Activated CD8-positive, alpha-beta T cell treated with anti-CD3 and anti-CD28 coated beads, Interleukin-2, amount 10 ng/mL, durations not matched to agents 7 days and 5 days (primary cell): ENCODE measurements at places on chromosomes 12 and 14. TPM values are rescaled to one million over a fixed set of nuclear protein-coding genes. Genes with fewer than 3 reads are reported as not detected.

- H3K27me3 ChIP-seq = no peaks in the 10 kb centered on the region
- H3K36me3 ChIP-seq = no peaks in the 10 kb centered on the region
- H3K4me3 ChIP-seq = no peak overlapping the region
- no peaks in the 10 kb centered on the region for H3K4me1 ChIP-seq
- no peak overlapping the region for H3K27ac ChIP-seq
Measured at GRCh38 chr14:22428700-22429291, 160.2 kb downstream of the DAD1 start.

DNA sequence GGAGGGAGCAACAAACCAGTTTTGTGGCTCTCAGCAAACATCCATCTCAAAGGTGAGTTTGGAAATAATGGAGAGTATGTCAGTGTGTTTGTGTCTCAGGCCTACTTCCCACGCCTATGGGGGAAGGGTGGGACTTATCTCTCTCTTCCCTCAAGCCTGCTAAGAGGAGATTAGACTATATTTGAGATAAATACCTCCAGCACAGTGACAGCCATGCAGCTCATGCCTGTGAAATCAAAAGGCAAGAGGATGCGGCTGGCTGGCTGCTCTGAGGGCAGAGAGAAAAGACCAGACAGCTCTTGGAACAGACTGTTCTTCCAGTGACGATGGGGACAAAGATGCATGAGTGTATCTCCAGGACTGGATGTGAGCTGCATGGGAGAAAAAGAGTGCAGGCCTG lies 14.7 kb upstream of the POC1B start:
- no peak overlapping the region for H3K4me3 ChIP-seq
- H3K36me3 ChIP-seq = no peaks in the 10 kb centered on the region
- no peaks in the 10 kb centered on the region for H3K27me3 ChIP-seq
- no peak for DNase-seq

- H3K4me1 ChIP-seq = no peaks in the 10 kb centered on the region
- H3K27ac ChIP-seq = no peak overlapping the region
- H3K36me3 ChIP-seq = peaks cover 10% of the 10 kb centered on the region
- peak; percentile 34 for DNase-seq
- H3K27me3 ChIP-seq = no peaks in the 10 kb centered on the region
Measured at GRCh38 chr14:74290415-74290814, 12.3 kb downstream of the ABCD4 start.

DNA sequence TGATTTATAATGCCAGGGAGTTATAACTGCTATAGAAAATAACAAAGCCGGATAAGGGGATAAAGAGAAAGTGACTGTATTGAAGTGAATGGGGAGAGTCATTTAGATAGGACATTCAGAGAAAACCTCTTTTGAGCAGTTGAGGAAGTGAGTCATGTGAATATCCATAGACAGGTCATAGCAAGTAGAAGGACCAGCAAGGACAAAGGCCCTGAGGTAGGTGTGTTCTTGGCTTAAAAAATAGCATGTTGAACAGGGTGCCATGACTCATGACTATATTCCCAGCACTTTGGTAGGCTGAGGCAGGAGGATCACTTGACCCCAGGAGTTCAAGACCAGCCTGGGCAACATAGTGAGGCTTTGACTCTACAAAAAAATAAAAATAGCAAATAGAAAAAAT lies 51.5 kb upstream of the RAP1B start:
- H3K4me3 ChIP-seq = no peak overlapping the region
- no peak overlapping the region for H3K27ac ChIP-seq
- DNase-seq = no peak

DNA sequence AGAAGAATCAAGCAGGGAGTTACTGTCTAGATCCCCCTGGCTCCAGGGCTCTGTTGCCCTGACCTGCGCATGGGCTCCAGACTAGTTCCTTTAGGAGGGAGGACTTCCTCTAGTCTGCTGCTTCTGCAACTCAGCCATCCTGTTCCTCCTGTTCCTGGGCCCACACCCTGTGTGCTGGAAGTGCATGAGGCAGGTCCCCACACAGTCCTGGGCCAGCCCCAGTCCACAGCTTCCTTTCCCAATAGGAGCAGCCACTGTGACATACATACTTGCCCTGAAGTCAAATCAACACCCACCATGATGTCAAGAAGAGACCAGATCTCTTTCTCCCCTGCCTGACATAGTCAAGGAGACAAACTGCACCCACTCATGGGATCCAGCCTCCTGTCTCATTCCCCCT lies 1.3 kb downstream of the SDR9C7 start:
- no peaks in the 10 kb centered on the region for H3K36me3 ChIP-seq
- peaks cover 2% of the 10 kb centered on the region for H3K4me1 ChIP-seq
- peaks cover 5% of the 10 kb centered on the region for H3K27me3 ChIP-seq
- H3K4me3 ChIP-seq = no peak overlapping the region

DNA sequence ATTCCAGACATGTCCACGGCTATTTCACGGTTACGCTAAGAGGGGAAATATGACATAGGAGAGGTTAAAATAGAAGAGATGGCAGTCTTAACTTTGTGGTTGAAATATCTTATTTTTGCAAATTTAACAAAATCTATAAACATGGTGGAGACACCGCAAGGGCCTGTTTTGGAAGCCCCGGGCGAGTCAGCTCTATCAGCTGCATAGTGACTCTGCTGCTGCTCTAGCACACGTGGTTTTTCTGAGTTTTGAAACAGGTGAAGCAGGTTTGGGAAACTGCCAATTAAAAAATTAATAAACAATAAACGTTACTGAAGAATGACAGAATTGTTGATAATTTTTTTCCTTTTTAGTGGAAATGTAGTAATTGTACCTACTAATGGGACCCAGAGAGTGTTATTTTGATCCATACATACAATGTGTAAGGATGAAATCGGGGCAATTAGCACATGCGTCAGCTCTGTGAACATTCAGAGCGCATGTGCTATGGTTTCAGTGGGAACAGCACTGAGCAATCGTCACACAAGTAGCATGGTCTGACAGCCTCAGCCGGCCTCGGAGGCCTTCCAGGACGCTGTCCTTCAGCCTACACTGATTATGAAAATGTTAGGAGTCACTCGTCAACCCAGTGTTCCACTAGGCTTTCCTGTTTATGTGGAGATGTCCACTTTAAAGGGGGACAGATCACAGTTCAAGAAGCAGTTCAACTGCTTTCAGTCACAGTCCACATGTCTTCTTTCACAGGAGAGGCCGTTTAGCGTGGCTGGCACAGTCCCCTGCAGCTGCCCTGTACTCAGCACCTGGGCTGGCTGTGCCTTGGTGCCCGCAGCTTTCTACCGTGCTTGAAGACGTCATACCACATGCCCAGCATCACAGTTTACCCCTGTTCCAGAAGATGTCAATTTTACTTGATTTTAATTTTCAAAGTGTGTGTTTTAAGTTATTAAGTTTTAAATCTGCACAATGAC lies 51.8 kb downstream of the MOK start:
- DNase-seq = no peak
- H3K4me3 ChIP-seq = no peak overlapping the region
- no peaks in the 10 kb centered on the region for H3K27me3 ChIP-seq
- H3K4me1 ChIP-seq = no peaks in the 10 kb centered on the region
- H3K27ac ChIP-seq = no peak overlapping the region

DNA sequence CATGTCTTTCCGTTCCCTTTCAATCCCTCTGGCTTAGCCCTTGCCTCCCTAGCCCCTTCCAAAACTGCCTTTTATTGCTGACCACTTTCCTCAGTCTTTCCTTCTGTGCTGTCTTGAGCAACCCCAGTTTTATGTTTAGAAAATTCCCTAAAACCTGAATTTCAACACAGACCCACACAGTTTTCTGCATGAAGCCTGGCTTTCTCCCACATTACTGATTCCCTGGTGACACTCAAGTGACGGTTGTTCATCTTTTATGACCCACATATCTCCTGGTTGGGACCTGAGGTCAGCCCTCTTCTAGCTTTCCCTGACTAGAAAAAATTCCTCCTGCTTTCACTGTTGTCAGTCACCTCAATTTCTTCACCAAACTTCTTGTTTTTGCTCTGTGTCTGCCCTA lies 21.0 kb downstream of the FGD4 start:
- H3K4me1 ChIP-seq = no peaks in the 10 kb centered on the region
- no peak overlapping the region for H3K27ac ChIP-seq
- DNase-seq = no peak
- no peaks in the 10 kb centered on the region for H3K36me3 ChIP-seq

DNA sequence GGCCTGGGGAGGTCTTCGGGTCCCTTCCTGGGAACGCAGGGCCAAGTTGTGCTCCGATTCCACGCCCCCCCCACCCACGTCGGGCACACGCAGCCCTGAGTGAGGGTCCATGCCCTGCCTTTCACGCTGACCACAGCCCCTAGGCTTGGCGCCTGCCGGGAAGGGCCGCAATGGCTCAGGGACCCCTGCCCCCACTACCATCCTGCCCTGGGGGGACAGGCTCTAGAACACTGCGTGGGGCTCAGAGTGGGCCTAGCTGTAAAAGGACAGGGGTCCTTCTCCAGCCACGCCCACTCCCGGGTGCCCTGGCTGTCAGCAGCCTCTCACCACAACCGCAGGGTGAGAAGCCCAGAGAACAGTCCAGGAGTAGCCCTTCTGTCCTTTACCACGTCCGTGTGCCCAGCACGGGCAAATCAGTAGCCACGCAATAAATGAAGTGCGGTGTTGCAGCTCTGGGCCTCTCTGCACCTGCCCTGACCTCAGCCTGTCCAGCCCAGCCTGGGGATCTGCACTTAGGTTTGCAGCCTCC lies 9.4 kb upstream of the GPR68 start:
- no peaks in the 10 kb centered on the region for H3K27me3 ChIP-seq
- peaks cover 31% of the 10 kb centered on the region for H3K36me3 ChIP-seq
- no peak for DNase-seq
- H3K27ac ChIP-seq = peak overlapping the region; percentile 92
- peak overlapping the region; percentile 49 for H3K4me3 ChIP-seq
- peaks cover 90% of the 10 kb centered on the region for H3K4me1 ChIP-seq

The GYS2 gene
- not detected for total RNA-seq

The GPR68 gene
- total RNA-seq = 45.3 TPM

The SLC17A8 gene
- total RNA-seq = not detected

The KRT77 gene
- not detected for total RNA-seq

The CDKN3 gene
- total RNA-seq = 123 TPM
